Fibroblast of mammary gland (primary cell): ENCODE measurements at places on chromosomes 3 and 15.

DNA sequence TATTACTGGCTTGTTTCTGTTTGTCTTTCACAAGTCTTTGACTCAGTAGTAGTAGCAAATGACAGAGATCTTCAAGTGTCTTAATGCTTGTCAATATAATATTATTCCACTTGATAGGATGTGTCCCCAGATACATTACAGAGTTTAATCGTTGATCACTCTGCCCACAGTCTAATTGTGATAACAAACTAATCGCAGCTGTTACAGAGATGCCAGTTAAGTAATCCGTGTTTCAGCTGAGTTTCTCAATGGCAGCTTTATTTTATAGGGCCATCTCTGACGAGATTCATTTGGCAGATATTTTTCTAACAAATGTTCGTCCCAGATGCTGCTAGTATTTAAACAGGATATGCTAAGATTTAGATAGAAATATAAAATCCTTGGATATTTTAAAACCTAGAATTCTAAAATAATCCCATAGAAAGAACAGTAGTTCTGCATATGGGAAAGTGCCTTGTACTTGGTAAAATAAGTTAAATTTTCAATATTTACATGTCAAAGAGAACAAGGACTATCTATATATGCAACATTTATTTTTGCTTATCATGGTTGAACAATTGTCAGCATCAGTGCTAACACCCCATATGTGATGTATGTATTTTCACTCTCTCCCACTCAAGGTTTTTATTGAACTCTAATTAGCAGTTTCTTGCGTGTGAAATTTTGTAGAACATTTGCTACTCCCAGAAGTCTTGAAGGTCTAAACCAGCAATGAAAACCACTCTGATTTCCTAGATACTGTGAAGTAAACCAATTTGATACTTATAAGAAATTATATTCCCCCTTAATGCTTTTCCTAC lies 185.5 kb downstream of the MBNL1 start:
- no peak for DNase-seq

- peak; percentile 22 for DNase-seq
Measured at GRCh38 chr3:59535791-59536221, 486.0 kb upstream of the CFAP20DC start.

DNA sequence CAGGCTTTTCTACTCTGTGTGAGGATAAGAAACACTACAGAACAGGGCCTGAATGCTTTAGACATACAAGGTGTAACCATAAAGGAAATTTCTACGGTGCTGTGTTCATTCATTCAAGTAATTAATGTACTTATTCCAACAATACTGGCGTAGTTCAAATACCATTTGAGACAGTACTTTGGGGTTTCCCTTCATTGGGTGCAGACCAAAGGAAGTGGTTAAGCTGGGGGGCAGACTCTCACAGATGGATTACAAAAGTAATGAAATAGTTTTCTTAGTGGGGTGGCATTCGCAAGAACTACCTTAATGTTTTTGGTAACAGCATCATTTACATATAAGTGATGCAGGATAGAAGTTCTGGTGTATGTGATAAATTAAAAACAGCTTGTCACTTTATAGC lies 65.9 kb downstream of the BTD start:
- DNase-seq: no peak

GRCh38 chr15:59797756-59798604 lies 108.9 kb upstream of the BNIP2 start:
- no peak for DNase-seq

- peak; percentile 17 for DNase-seq
Measured at GRCh38 chr3:152909180-152909883, 74.4 kb downstream of the P2RY1 start.

DNA sequence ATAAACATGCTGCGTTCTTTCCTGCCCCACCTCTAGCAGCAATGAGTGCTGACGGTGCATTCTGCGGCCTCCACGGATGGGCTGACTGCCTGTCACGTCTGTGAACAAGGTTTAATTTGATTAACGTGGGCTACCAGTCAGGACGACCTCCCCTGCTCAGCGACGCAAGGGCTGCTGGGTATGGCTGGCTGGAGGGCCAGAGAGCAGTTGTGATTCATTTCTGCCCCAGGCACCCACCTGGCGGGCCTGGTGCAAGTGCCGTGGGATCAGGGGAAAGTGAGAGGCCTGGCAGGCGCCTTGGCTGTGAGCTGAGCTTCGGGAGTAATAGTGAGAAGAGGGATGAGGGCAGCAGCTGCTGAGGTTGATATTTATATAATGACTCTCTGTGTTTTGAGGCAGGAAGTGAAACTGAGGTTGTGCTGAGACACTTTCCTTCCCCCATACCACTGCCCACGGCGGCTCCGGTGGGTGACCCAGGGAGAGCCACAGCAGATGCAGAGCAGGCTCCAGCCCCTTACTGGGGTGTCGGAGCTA lies 190.4 kb upstream of the BCL6 start:
- DNase-seq: no peak

- no peak for DNase-seq
Measured at GRCh38 chr15:31307270-31308184, 19.1 kb upstream of the KLF13 start.

DNA sequence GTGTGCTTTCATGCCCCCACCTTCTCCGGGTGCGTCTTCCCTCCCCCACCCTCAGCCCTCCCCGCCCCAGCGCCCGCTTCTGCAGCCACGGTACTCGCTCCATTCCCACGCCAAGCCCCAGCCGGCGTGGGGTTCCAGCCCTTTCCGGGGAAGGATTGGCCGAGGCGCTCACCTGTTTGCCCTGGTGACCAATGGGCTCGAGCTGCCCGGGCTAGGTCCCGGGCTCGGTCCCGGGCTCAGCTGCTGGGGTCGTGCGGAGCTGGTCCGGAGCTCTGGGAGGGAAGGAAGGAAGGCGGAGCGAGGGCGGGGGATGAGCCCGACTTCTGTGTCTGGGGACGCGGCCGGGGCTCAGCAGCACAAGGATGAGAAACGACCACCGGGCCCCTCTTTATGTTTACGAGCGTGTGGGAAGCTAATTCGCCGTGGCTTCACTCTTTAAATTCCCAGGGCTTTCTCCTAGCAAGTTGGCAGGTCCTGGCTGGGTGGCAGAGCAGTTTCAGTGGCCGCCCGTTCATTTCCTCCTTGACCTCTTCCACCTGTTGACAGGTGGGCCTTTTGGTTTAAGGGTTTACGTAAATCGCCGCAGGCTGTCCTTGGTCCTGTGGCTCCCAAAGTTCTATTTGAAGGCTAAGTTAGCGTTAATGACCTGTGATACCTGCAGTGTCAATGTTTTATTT lies at the start of gene IGSF10:
Gene IGSF10, minus strand, starts transcription at position 288 of the 677 bp plus-strand sequence. CDS start 2,352 bp downstream, outside the sequence.
- DNase-seq: no peak

DNA sequence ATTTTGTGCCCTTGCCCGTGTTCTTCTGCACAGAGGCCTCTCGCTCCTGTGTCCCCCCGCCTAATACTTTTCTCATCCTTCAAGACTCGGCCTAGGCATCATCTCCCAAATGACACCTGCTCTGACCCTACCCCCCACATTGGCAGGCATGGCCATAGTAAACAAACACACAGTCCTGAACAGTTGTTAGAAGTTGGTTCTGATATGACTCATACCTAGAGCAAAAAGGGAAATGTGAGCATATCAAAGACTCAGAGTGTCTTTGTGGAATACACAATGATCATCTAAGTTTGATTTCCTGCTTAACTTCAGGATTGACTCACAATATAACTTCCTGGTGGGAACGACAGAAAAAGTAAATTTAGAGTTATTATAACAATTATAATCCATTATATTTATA lies 120.5 kb downstream of the POLR2M start:
- DNase-seq: no peak

GRCh38 chr3:111695636-111696117 lies 100.5 kb upstream of the ZBED2 start:
- DNase-seq: peak; percentile 79

GRCh38 chr3:197006446-197006845 lies 23.2 kb downstream of the MELTF start:
- DNase-seq: no peak
